ENCODE measurements at places on chromosomes 6 and 20. TPM values are rescaled to one million over a fixed set of nuclear protein-coding genes. Genes with fewer than 3 reads are reported as not detected.
A peak's percentile ranks its signal among the peaks of the same experiment; 100 is the strongest.

GRCh38 chr20:55614220-55614757 lies 391.0 kb downstream of the CBLN4 start:
- no peak overlapping the region for H3K4me3 ChIP-seq
- no peak overlapping the region for H3K27ac ChIP-seq
- H3K27me3 ChIP-seq, result no peaks in the 10 kb centered on the region
- DNase-seq, result no peak
- H3K4me1 ChIP-seq, result no peaks in the 10 kb centered on the region

- 0 out of 2 replicates have a peak, but pooled peaks cover 3% of the 10 kb centered on the region for H3K27me3 ChIP-seq
- no peak overlapping the region for H3K4me3 ChIP-seq
- peaks cover 11% of the 10 kb centered on the region for H3K4me1 ChIP-seq
- no peak overlapping the region for H3K27ac ChIP-seq
- no peaks in the 10 kb centered on the region for H3K36me3 ChIP-seq
Observed at GRCh38 chr20:8244637-8245036, 112.6 kb downstream of the PLCB1 start.

- no peak overlapping the region for H3K27ac ChIP-seq
- H3K4me3 ChIP-seq, result no peak overlapping the region
- no peak for DNase-seq
- H3K36me3 ChIP-seq, result no peaks in the 10 kb centered on the region
- H3K4me1 ChIP-seq, result peaks cover 5% of the 10 kb centered on the region
Observed at GRCh38 chr20:34124469-34125249, 12.6 kb upstream of the EIF2S2 start.

DNA sequence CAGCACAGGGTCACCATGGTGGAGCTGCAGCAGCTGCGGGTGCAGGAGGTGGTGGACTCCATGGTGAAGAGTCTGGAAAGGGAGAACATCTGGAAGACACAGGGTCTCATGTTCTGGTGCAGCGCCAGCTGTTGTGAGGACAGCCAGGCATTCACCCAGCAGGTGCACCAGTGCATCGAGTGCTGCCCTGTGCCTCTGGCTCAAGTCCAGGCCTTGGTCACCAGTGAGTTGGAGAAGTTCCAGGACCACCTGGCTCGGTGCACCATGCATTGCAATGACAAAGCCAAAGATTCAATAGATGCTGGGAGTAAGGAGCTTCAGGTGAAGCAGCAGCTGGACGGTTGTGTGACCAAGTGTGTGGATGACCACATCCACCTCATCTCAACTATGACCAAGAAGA lies 22.9 kb upstream of the RIPK1 start:
- H3K4me3 ChIP-seq, result no peak overlapping the region
- no peaks in the 10 kb centered on the region for H3K4me1 ChIP-seq
- no peaks in the 10 kb centered on the region for H3K36me3 ChIP-seq
- DNase-seq, result no peak
- no peak overlapping the region for H3K27ac ChIP-seq
- H3K27me3 ChIP-seq, result no peaks in the 10 kb centered on the region

DNA sequence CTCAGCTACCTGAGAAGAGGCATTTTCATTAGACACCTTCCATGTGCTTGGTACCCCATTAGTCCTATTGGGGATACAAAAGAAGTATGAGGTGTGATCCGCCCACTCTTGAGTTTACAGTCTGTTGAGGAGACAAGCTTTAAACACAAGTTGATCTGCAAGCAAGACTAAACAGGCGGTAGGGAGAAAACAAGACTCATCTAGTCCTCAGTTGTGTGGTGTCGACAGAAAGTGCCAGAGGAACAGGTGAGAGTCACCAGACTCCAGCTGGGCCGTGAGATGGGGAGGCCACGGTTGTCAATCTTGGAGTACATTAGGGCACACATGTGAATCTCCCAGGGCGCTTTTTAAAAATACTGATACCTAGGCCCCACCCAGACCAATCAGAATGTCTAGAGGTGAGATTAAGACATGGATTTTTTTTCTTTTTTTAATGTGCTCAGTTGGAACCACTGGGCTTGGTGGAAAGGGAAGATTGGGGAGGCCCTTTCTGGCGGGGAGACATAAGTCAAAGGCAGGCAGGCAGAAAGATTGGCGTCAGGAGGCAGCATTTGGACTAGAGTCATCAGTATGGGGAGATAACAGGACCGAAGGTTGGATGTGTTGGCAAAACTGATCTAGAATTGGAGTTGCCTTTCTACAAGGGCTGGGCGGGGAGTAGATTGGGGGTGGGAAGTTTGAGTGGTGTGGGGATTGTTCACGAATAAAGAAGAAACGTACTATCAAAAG lies 10.4 kb downstream of the E2F3 start:
- no peak overlapping the region for H3K4me3 ChIP-seq
- H3K36me3 ChIP-seq, result peaks cover 51% of the 10 kb centered on the region
- no peaks in the 10 kb centered on the region for H3K27me3 ChIP-seq
- no peaks in the 10 kb centered on the region for H3K4me1 ChIP-seq
- H3K27ac ChIP-seq, result no peak overlapping the region

DNA sequence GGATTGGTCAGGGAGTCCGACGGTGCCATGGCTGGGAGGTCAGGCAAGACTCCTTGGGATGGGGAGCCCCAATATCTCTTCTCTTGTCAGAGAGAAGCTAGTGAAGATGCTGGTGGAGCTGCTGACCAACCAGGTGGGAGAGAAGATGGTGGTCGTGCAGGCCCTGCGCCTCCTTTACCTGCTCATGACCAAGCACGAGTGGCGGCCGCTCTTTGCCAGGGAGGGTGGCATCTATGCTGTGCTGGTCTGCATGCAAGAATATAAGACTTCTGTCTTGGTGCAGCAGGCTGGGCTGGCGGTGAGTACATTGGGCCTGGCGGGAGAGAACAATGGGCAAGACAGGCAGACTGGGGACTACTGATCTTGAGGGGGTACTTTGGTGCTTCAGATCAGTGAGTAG lies 10.9 kb downstream of the CUL9 start:
- H3K27me3 ChIP-seq, result no peaks in the 10 kb centered on the region
- no peaks in the 10 kb centered on the region for H3K4me1 ChIP-seq
- no peak overlapping the region for H3K27ac ChIP-seq
- no peak overlapping the region for H3K4me3 ChIP-seq
- peaks cover 38% of the 10 kb centered on the region for H3K36me3 ChIP-seq
- DNase-seq, result no peak

DNA sequence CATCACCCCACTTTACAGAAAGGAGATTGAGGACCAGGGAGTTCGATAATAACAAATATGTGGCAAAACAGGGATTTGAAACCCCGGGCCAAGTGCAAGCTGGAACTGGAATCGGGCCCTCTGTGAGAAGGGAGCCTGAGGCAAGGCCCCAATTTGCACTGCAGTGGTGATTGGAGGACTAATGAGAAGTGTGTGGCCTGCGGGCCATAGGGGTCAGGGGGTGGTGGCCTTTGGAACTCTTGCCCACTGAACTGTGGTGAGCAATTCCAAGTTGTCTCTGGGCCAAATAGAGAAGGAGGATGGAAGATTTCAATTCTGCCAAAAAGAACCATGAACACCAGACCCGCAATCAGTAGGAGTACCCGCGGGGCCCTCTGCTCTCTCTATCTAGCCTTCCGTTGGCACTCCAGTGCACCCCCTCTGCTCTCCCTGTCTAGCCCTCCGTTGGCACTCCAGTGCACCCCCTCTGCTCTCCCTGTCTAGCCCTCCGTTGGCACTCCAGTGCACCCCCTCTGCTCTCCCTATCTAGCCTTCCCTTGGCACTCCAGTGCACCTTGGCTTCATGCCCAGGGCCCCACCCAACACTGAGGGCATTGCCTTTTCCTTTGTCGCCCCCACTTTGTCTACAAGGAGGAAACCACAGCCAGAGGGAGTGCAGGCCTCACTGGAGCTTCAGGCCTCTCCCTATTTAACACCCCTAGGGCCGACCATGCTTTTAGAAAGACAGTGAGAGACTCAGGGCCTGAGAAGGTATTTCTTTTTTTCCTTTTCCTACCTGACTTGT lies 6.0 kb upstream of the PTPRA start:
- peaks cover 4% of the 10 kb centered on the region for H3K36me3 ChIP-seq
- H3K27me3 ChIP-seq, result no peaks in the 10 kb centered on the region
- H3K27ac ChIP-seq, result no peak overlapping the region
- no peak overlapping the region for H3K4me3 ChIP-seq
- peaks cover 16% of the 10 kb centered on the region for H3K4me1 ChIP-seq

DNA sequence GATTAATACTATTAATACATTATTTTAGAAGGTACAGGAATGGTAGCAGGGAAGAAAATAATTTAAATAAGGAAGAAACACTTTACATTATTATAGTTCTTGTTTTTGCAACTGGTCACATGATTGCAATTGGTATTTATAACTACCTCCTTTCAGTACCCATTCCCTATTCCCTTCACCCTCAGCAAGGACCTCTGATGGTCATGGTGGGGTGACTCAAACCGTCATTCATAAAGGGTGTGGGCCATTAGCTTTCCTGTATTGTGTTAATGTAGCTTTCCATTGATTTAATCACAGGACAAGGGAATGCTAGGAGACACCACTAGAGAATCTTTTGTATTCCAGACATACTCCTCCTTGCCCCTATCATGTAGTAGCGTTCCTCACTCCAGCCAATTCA lies 47.2 kb upstream of the TMEM244 start:
- no peak overlapping the region for H3K4me3 ChIP-seq
- no peaks in the 10 kb centered on the region for H3K36me3 ChIP-seq
- H3K27ac ChIP-seq, result no peak overlapping the region
- no peak for DNase-seq

DNA sequence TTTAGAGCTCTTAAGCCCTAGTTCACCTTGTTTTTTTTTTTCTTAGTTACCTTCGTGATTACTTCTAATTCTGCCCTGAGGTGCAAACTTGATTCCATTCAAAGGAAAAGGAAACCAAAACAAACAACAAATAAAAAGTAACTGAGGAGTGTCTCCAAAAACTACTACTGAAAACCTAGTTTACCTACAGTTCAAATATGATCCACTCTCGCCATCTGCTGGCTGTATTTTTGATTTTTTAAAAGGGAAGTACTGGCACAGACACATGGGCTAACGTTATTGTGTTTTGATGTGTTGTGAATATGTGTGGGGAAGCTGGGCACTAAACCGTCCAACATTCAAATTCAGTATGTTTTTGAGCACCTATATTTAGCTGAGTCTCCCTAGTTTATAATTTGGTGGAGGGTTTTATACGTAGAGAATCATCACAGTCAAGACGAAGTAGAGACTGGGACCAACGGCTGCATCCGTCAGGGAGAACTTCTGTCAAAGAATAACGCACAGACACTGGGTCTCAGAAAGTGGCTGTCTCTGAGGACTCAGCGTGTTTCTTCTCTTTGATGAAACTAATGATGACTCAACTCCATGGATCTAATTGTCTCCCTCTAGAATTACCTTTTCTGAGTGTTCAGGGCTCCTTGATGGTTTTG lies 373.5 kb upstream of the BTBD3 start:
- no peak overlapping the region for H3K4me3 ChIP-seq
- no peaks in the 10 kb centered on the region for H3K36me3 ChIP-seq
- no peaks in the 10 kb centered on the region for H3K27me3 ChIP-seq
- H3K4me1 ChIP-seq, result peaks cover 16% of the 10 kb centered on the region
- no peak for DNase-seq

GRCh38 chr6:139659196-139659595 lies 284.7 kb upstream of the CITED2 start:
- no peaks in the 10 kb centered on the region for H3K4me1 ChIP-seq
- no peak overlapping the region for H3K27ac ChIP-seq
- H3K4me3 ChIP-seq, result no peak overlapping the region
- H3K27me3 ChIP-seq, result no peaks in the 10 kb centered on the region

The OR2H1 gene
- not detected for total RNA-seq

The FABP7 gene
- not detected for total RNA-seq

DNA sequence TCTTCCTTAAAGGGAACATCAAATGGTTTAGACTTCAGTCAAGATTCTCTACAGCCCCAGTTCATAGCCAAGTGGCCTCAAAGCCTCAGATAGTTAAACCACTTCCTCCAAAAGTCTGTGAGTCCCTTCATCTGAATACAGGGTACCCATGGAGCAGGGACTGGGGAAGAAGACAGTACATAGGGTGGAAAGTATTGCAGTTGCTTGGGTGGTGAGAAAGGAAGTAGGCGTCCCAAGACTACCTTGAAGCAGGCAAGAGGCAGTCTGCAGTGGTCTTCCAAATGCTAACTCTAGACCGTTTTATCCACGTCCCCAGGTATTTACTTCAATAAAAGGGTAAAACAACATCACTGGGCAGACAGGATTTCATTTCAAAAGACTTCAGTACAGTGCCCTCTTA lies 2.0 kb downstream of the FYN start:
- 0 out of 2 replicates have a peak overlapping the region, but pooled peaks have one; percentile 3 for H3K4me3 ChIP-seq
- DNase-seq, result no peak
- H3K36me3 ChIP-seq, result peaks cover 6% of the 10 kb centered on the region
- H3K27me3 ChIP-seq, result no peaks in the 10 kb centered on the region
- no peak overlapping the region for H3K27ac ChIP-seq
- peaks cover 12% of the 10 kb centered on the region for H3K4me1 ChIP-seq

The PTPRA gene
- total RNA-seq, result 36.4 TPM

- no peaks in the 10 kb centered on the region for H3K27me3 ChIP-seq
- DNase-seq, result no peak
- H3K36me3 ChIP-seq, result no peaks in the 10 kb centered on the region
- peaks cover 6% of the 10 kb centered on the region for H3K4me1 ChIP-seq
- no peak overlapping the region for H3K27ac ChIP-seq
- H3K4me3 ChIP-seq, result no peak overlapping the region
Observed at GRCh38 chr6:139605350-139605749, 230.9 kb upstream of the CITED2 start.

- H3K27ac ChIP-seq, result no peak overlapping the region
- H3K4me3 ChIP-seq, result no peak overlapping the region
- peaks cover 40% of the 10 kb centered on the region for H3K4me1 ChIP-seq
- no peak for DNase-seq
Observed at GRCh38 chr6:2839982-2840748, 1.5 kb downstream of the SERPINB1 start.

GRCh38 chr6:158835616-158836221 lies 16.6 kb upstream of the EZR start:
- H3K4me3 ChIP-seq, result no peak overlapping the region
- DNase-seq, result no peak
- 0 out of 2 replicates have a peak, but pooled peaks cover 3% of the 10 kb centered on the region for H3K4me1 ChIP-seq
- H3K27me3 ChIP-seq, result no peaks in the 10 kb centered on the region
- no peaks in the 10 kb centered on the region for H3K36me3 ChIP-seq

GRCh38 chr6:122787721-122788120 lies 1.3 kb upstream of the SMPDL3A start:
- peaks cover 19% of the 10 kb centered on the region for H3K27me3 ChIP-seq
- no peak overlapping the region for H3K27ac ChIP-seq
- H3K4me3 ChIP-seq, result no peak overlapping the region

DNA sequence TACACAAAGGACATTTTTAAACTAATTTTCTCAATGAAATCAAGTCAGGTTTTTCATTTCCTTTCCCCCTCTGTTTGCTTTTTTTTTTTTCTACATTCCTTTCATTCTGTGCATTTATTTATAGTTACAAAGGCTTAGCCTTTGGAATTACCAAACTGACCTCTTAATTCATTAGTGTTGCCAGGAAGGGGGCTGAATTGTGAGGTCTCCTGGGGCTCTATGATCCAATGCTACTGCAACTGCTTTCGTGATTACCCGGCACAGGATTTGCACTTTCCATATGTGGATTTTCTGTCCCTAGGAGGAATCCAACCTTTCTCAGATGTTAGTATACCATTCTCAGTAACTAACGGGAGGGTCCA lies 35.3 kb downstream of the NEDD9 start:
- H3K27me3 ChIP-seq, result no peaks in the 10 kb centered on the region
- H3K36me3 ChIP-seq, result peaks cover 34% of the 10 kb centered on the region
- peak; percentile 91 for DNase-seq
- peaks cover 77% of the 10 kb centered on the region for H3K4me1 ChIP-seq

All from SJSA1 (cell line).